ENCODE measurements at places on chromosomes 1 and 21. TPM values are rescaled to one million over a fixed set of nuclear protein-coding genes. Genes with fewer than 3 reads are reported as not detected.

DNA sequence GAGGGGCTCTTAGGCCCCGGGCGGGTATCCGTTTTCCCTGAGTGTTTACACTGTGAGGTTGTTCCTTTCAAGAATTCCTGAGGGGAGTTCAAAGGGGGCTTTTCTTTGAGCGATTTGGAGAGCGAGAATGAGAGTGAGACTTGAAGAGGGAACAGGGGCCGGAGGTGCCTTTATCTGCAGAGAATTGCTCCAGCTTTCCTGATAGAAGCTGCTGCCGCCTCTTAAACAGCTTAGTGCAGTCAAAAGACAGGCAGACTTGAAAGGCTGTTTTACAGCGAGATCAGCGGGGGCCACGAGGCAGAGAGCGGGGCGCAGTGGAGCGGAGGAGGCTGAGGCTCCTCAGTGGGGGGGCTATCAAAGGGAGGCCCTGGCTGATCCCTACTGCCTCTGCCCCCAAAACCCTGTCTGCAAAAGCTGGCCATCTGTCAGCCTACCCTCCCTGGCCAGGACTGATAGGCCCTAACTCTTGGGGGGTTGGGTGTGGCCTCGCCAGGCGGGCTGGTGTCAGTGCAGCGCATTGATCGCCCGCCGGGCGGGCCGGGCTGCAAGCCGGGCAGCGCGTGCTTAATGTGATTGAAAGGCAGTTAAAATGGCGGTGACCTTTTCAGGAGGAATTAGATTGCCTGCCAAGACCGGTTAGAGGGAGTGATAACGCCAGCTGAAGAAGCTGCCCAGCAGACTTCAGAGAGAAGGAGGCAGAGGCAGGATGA, 36.4 kb downstream of the TMEM53 start:
- H3K27me3 ChIP-seq: no peaks in the 10 kb centered on the region
- peak; percentile 83 for DNase-seq
- H3K36me3 ChIP-seq: peaks cover 63% of the 10 kb centered on the region
- no peak overlapping the region for H3K27ac ChIP-seq
- peaks cover 13% of the 10 kb centered on the region for H3K4me1 ChIP-seq

DNA sequence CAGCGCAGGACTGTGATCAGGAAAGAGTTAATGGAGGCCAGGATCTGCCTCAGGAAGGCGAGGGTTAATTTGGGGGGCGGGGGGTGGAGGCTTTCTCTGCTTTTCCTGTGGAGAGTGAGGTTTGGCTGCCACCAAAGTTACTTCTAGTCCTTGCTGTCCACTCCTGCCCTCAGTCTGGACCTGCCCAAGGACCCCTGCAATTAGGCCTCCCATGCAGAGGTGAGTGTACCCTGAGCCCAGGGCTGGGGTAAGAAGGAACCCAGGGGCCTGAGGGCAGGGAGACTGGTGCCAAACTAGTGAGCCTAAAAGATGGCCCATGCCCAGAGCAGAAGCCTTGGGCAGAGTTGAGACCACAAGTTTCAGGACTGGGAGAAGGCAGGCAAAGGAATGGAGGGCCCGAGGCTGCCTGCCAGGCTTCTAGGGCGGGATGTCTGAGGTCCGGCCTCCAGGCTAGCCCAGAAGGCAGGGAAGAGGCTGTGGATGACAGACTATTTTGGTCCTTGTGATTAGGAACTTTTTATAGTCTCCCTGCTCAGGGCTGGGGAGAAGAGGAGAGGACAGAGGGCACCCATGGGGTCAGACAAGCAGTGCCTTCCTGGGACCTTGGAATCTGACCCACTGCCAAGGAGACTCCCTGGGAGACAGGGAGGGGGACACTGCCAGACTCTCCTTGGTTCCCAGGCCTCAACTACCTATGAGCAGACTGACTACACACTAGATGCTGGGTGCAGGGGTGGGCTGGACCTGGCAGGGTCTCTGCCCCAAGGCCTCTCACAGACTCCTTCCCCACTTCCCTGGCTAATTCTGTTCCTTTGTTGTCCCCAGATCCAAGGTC, at the start of gene FAM110D:
TSS of gene FAM110D (plus strand) at position 172 of the 835 bp plus-strand sequence. CDS start 2,213 bp downstream, outside the sequence.
- no peak for DNase-seq
- H3K27me3 ChIP-seq: no peaks in the 10 kb centered on the region
- H3K4me1 ChIP-seq: peaks cover 12% of the 10 kb centered on the region
- no peak within 1 kb of the TSS for H3K27ac ChIP-seq

- no peaks in the 10 kb centered on the region for H3K36me3 ChIP-seq
- DNase-seq: no peak
- no peaks in the 10 kb centered on the region for H3K27me3 ChIP-seq
- no peak overlapping the region for H3K27ac ChIP-seq
- no peaks in the 10 kb centered on the region for H3K4me1 ChIP-seq
- H3K4me3 ChIP-seq: no peak overlapping the region
Observed at GRCh38 chr1:230080822-230081221, 13.8 kb downstream of the GALNT2 start.

GRCh38 chr1:209751627-209752231, 4.1 kb upstream of the TRAF3IP3 start:
- DNase-seq: no peak
- H3K4me1 ChIP-seq: peaks cover 3% of the 10 kb centered on the region
- no peaks in the 10 kb centered on the region for H3K36me3 ChIP-seq

DNA sequence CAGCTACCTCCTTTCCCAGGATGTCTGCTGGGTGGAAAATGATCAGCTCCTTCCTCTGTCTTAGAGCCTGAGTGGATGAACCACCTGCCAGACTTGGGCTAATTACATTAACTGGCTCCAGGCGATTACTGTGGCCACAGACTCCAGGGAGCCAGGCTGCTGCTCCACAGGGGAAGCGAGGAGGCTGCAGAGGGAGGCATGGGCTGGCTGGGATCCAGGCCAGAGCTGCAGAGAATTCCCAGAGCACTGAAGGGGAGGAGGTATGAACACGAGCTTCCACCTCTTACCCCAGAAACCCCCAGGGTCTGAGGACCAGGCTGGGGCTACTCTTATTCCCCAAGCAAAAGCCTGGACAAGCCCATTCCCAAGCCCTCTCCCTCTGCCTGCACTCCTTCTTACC, 136.0 kb upstream of the KLHDC7A start:
- no peaks in the 10 kb centered on the region for H3K36me3 ChIP-seq
- H3K27ac ChIP-seq: no peak overlapping the region
- H3K4me3 ChIP-seq: no peak overlapping the region
- no peaks in the 10 kb centered on the region for H3K27me3 ChIP-seq
- no peak for DNase-seq

DNA sequence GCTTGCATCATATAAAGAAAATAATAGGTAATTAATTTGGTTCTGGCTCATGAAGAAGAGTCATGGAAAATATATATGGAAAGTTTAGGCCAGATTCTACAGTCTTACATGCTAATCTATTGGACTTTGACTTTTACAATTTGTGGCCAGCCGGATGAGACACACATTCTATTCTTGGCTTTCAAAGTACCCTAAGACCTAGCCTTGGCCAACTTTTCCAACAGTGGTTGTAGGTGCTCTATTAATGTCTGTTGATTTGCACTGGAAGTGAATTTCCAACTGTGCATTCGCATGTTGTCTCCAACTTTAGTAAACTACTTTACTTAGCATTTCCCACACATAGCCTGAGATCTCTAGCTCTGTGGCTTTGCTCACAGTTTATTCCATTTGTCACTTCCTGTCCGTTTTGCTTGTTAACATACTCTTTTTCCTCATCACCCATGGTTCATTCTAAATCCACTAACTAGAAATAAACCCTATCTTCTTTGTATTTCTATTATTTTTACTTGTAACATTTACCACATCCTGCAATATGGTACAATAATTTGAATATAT, 644.0 kb downstream of the PTPRC start:
- H3K4me1 ChIP-seq: no peaks in the 10 kb centered on the region
- H3K4me3 ChIP-seq: no peak overlapping the region
- H3K27me3 ChIP-seq: no peaks in the 10 kb centered on the region
- no peak for DNase-seq
- no peak overlapping the region for H3K27ac ChIP-seq

- H3K4me3 ChIP-seq: no peak overlapping the region
- no peaks in the 10 kb centered on the region for H3K36me3 ChIP-seq
- H3K27me3 ChIP-seq: no peaks in the 10 kb centered on the region
- H3K27ac ChIP-seq: no peak overlapping the region
- no peaks in the 10 kb centered on the region for H3K4me1 ChIP-seq
Observed at GRCh38 chr21:17257784-17258183, 255.1 kb upstream of the CXADR start.

DNA sequence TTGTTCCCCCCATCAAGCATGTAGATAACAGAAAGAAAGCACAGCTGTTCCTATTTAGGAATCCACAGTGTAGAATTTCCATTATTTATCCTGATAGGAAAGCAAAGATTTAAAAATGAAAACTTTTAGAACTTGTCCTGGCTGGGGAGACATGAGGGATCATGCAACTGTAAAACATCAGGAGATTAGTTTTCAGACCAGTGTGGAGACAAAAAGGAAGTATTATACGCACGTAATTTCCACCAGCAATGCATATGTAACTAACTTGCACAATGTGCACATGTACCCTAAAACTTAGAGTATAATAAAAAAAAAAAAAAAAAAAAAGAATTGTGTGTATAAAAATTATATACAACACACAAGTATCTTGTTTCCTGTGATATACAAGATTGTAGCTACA, 172.4 kb downstream of the NEGR1 start:
- no peak overlapping the region for H3K27ac ChIP-seq
- DNase-seq: no peak
- no peaks in the 10 kb centered on the region for H3K27me3 ChIP-seq
- H3K36me3 ChIP-seq: no peaks in the 10 kb centered on the region
- no peaks in the 10 kb centered on the region for H3K4me1 ChIP-seq
- H3K4me3 ChIP-seq: no peak overlapping the region

DNA sequence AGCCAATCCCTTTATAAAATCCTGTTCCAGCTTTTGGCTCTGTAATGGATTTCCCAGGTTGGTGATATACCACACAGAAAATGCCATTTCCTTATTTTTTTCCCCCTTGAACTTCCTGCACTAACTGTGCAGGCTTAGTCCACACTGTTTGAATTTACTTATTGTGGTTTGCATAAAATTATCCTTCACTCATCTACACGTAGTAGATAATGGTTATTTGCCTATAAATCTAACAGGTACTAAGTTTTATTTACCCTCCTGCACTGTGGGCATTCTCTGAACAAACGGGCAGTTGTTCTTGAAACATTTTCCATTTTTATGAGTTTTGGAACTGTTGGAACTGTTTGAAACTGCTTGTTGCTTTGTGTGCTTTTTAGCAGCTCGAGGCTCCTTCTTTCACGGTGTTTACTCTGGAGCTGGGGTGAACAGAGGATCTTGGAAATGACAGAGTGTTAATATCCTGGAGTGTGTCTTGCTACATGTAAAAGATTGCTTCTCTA, 23.0 kb upstream of the KIFAP3 start:
- no peak overlapping the region for H3K4me3 ChIP-seq
- no peaks in the 10 kb centered on the region for H3K4me1 ChIP-seq
- no peak for DNase-seq
- H3K27me3 ChIP-seq: no peaks in the 10 kb centered on the region
- H3K36me3 ChIP-seq: no peaks in the 10 kb centered on the region
- H3K27ac ChIP-seq: no peak overlapping the region

GRCh38 chr1:209675565-209676154, 448 bp downstream of the G0S2 start:
- no peak for DNase-seq
- no peaks in the 10 kb centered on the region for H3K27me3 ChIP-seq
- H3K4me3 ChIP-seq: peak overlapping the region; percentile 78
- no peaks in the 10 kb centered on the region for H3K36me3 ChIP-seq

DNA sequence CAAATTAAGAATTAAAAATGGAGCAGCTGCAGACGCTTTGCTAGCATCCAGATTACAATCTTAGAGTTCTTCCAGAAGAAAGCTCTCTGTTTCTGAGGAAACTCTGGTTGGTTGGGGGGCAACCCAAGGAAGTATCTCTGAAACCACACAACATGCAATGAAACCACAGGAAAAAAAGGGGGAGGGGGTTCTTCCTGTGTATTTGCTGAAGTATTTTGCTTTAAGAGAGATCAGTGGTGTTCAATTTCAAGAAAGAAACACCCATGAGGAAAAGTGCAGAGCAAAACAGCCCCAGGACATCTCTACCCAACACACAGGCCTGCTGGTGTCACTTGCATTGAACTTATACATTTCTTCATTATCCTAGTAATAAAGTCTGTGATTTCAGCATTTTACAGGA, 19.7 kb upstream of the TIAM1 start:
- no peak overlapping the region for H3K27ac ChIP-seq
- no peak for DNase-seq
- no peaks in the 10 kb centered on the region for H3K27me3 ChIP-seq
- no peak overlapping the region for H3K4me3 ChIP-seq
- no peaks in the 10 kb centered on the region for H3K36me3 ChIP-seq

- no peak for DNase-seq
- H3K27me3 ChIP-seq: peaks cover 14% of the 10 kb centered on the region
- H3K36me3 ChIP-seq: no peaks in the 10 kb centered on the region
- H3K4me3 ChIP-seq: no peak overlapping the region
Observed at GRCh38 chr1:50417946-50418599, 5.2 kb downstream of the DMRTA2 start.

DNA sequence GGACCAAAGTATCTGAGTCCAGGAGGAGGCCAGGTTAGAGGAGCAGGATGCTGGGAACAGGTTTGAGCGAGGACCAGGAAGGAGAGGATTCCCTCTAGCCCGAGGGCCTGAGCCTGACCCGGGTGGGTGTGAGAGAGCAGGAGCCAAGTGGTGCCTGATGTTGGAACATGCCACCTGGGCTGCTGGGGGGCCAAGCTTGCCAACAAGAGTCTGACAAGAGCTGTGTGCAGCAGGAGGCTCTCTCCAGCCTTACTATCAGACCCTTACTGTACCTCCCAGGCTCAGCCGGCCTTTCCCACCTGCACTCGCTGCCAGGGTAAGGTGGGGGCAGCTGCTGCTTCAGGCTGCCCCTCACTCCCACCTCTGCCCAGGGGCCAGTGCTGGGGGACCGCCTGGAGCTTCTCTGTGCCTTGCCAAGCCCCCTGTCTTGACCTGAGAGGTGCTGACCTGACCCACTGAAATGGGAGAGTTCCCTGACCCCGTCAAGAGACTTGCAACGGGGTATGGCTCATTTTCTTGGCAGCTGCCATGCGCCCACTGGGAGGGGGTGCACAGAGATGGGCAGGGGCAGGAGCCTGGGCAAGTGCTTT, 159.6 kb upstream of the VAMP3 start:
- no peaks in the 10 kb centered on the region for H3K4me1 ChIP-seq
- H3K36me3 ChIP-seq: no peaks in the 10 kb centered on the region
- no peaks in the 10 kb centered on the region for H3K27me3 ChIP-seq
- H3K4me3 ChIP-seq: no peak overlapping the region

DNA sequence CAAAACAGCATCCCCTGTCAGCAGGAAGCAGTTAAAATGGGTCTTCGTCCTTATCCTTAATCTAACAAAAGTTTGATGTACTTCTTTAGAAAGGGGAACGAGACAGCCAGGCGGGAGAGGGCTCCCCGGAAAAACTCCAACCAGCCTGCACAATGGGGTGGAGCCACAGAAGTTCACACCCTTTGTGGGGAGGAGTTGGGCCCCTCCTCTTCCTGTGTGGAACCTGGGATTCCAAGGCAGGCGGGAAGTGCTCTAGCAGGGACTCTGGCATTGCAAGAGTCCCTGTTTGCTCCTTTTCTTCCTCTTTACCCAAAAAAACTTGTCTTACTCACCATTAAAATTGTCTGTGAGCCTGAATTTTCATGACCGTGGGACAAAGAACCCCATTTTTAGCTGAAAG, 47.7 kb downstream of the FCRL5 start:
- no peak for DNase-seq
- H3K36me3 ChIP-seq: no peaks in the 10 kb centered on the region
- H3K4me3 ChIP-seq: no peak overlapping the region

AMY1C gene
- not detected for total RNA-seq

DAP3 gene
- total RNA-seq: 43.1 TPM

ERMAP gene
- total RNA-seq: 10.8 TPM

LENEP gene
- total RNA-seq: 0.42 TPM

KIF17 gene
- 2.7 TPM for total RNA-seq

CSF1 gene
- total RNA-seq: 6.3 TPM

ANGPTL3 gene
- total RNA-seq: 121 TPM

FAM131C gene
- total RNA-seq: not detected

HSF2BP gene
- total RNA-seq: 0.14 TPM

IL12RB2 gene
- total RNA-seq: 0.50 TPM

FAM78B gene
- 0.14 TPM for total RNA-seq

GBP6 gene
- not detected for total RNA-seq

LIPI gene
- total RNA-seq: not detected

FMO1 gene
- total RNA-seq: 26.3 TPM
